ENCODE measurements at places on chromosomes 2 and 18.
A peak's percentile ranks its signal among the peaks of the same experiment; 100 is the strongest.

DNA sequence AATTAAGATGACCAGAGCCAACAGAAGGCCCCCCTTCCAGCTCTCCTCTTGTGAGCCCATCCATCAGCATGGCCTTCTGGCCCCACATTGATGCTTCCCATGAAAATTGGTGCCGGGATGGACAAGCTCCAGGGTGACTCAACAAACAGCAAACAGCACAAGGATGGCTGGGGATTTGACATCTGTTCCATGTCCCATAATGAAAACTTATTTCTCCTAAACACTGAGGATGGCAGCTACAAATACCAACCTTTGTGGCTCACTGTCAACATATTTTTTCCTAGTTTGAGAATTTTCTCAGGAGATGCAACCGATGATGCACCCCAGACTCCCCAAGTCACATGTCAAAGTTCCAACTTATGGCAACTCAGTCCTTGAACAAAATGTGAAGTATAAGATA is 169.6 kb upstream of the SIX2 start:
- no peak for DNase-seq

DNA sequence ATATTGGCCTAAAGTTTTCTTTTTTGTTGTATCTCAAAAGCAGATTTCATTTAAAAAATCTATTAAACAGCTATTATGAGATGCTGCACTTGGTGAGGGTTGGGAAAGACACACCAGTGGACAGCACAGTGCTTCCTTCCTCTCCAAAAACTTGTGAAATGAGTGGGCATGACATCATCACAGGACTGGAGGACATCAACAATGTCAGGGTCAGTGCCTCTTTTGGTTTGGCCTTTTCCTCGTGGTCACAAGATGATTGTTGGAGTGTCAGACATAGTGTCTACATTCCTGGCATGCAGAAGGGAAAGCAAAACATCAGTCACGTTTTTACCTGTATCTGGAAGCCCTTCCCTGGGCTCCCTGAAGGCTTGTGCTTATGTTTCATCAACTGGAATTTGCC is 49.6 kb downstream of the IL1R2 start:
- DNase-seq, result no peak

- no peak for DNase-seq
Measured at GRCh38 chr2:117786520-117786919, 28.0 kb upstream of the DDX18 start.

DNA sequence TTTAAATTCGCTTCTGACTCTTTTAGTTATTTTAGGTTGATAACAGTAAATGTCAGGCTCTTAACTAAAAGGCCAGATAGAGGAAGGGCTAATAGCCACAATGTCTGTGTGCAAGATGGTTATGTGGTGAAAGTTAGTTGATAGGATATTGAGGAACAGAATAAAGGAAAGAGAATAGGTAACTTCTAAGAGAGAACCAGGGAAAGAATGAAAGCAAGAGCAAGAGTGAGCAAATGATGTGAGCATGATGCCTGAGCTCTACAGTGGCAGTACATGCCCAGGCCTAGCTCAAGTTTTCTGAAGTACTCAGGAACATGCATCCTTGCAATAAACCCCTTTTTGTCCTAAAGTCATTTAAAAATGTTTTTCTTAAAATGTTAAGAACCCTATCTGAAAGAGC is 12.5 kb upstream of the TFPI start:
- no peak for DNase-seq

GRCh38 chr2:240529344-240529999 is 28.3 kb downstream of the ANKMY1 start:
- no peak for DNase-seq

GRCh38 chr2:121293450-121294325 is 8.7 kb upstream of the TFCP2L1 start:
- no peak for DNase-seq

DNA sequence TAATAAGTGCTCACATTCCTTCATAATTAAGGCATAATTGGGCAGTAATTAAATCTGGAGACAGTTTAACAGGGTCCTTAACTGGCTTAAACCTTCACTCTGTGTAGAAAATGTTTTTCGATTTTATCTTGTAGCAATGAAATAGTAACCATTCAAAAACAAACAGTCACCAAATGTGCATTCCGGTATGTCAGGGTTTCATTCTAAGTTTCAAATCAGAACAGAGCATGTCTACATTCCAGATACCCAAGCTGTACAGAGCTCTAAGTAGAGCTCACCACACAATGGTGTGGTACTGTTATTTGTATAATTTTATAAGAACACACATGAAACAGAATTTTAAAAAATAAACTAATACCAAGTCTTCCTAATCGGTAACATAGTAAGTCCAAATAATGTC is 52.6 kb downstream of the SMAD2 start:
- no peak for DNase-seq

- peak; percentile 96 for DNase-seq
Measured at GRCh38 chr2:46097714-46098480, 199.3 kb upstream of the EPAS1 start.
